ENCODE measurements at places on chromosomes 7 and 10.
A peak's percentile ranks its signal among the peaks of the same experiment; 100 is the strongest.

GRCh38 chr10:106457522-106457921, 707.0 kb downstream of the SORCS1 start:
- DNase-seq = no peak

DNA sequence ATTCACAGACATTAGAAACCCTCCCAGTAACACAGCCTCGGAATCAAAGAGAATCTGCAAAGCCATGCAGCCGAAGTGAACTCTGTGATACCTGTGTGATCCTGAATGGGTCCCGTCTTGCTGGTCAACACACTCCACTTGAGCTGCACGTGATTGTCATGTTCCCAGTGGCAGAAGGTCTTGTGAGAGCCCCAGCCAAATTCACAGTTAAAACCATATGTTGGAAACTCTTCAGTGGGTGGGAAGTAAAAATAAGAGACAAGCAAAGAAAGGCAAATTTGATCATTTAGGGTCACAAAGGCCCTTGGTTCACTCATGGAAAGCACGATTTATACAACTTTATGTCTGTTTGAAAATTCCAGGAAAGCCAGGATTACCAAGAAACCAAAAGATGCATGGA, 142.3 kb downstream of the NRP1 start:
- no peak for DNase-seq

DNA sequence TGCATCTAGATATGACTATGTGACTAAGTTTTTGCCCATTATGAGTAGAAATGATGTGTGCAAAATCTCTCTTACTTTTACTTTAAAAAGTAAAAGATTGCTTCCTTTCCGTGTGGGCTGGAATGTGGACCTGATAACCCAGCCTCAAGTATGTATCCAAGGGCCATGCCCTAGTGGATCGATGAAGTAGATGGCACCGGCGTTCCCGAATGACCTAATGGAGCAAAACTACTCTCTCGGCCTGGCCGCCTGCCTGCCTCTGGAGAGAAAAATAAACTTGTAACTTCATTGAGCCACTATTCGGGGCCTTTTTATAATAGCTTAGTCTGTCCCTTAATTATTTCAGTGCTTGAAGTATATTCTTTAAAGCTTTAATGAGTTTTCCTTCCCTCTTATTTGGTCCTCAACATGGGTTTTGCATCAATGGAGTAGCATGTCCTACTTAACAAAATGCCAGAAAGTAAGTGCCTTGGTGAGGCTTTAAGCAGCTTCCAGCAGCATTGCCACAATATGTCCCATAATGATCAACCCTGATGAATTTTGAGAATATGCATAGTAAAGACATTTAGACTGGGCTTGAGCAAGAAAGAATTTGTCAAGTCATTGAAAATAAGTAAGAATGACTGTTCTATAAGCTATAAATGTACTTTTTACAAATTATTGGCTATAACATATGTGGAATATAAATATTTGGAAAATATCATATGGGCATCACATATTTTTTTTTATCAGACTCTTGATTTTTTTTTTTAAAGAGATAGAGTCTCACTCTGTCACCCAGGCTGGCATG, 61.4 kb downstream of the PLXDC2 start:
- DNase-seq = no peak

DNA sequence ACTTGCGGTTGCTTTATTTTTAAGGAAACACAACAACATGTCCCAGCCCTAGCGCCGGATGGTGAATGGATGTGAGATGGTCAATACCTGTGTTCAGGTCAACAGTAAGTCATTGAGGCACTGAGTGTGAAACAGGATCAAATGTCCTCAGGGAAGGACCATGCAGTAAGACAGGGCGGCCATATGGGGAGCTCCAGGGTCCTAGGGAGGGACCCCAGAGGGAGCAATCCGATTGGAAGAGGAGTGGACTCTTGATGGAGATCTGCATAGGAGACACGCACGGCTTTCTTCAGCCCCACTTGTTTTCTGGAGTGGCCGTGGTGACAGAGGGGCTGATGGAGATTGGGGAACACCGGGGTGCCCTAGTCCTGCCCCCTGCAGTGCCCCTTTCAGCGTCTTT, 423.8 kb upstream of the MKI67 start:
- no peak for DNase-seq

DNA sequence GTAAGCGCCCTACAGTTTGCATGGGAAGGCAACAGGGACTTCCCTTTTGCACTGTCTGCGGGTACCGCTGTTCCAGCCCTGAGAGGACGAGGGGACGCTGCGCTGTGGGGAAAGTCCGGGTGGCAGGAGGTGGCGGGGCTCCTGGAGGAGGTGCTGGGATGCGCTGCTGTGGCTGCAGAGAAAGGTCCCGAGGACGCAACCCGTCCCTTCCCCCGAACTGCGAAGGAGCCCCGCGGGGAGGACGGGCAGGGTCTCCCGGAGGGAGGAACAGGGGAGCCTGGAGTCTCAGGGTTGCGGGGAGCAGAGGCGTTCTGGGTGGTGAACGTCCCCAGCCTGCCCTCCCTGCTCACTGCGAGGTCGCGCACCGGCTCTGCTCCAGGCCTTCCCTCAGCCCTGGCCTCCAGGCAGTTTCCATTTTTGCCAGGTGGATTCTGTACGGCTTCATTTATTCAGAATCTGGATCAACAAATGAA, 91.6 kb downstream of the CXCL12 start:
- no peak for DNase-seq

DNA sequence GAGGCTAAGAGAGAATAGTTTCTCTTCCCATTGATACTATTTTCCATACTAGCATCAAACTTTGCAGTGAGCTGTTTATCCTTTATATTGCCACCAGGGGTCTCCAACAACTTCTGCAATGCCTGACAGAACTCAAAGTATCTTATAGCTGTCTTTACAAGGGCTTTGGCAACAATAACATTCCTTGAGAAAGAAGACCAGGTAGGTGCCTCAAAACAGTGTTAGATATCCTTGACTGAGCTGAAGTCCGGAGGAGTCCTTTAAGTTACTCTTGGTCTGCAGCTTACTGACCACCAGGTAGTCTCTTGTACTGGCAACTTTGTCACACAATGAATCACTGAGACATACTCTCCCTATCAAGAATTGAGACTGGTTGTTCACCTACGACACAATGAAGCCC, 30.0 kb upstream of the TES start:
- DNase-seq = peak; percentile 58

DNA sequence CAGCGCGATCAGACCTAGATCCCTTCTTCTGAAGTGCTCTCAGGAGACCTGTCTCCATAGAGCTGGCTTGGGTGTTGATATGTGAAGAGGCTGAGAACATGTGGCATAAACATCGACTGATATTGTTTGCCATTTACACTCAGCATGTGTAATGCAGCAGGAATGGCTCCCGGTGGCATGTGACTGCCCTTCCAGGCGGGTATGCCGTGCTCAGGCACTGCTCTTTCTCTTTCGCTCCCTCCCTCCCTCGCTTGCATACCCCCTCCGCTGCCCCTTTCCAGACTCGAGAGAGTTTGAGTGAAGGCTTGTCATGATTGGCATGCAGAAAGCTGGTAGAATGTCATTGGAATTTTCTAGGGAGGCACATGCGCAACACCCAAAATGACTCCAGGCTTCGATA, 107.3 kb upstream of the PDCD4 start:
- no peak for DNase-seq

DNA sequence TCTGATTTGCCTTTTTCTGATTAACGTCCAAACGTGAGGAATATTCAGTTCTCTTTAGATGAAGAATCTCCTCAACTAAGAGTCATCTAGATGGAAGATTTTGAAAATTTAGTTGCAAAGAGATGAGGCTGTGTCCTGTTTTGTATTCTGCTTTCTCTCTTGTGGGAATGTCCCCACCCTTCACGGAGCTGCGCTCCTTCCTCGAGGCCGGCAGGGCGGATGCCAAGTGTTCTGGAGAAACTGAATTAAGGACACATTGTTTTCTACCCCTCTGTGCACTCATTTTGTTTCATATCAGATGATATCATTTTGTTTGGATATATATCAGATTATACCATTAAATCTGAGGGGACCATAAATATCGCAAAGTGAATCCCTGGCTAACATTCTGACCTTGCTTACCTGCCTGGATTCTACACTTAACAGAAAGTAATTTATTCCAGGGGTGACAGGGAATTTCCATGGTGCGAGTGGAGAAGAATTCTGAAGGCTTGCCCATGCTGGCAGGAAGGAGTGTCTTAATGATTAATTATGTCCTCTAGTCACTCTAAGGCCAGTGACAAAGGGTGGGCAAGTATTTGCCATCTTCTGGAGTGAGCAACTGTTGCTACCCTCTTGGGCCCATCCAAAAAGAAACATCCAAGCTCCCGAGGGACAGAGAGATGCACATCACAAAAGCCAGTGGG, 47.9 kb upstream of the IGFBP3 start:
- no peak for DNase-seq

DNA sequence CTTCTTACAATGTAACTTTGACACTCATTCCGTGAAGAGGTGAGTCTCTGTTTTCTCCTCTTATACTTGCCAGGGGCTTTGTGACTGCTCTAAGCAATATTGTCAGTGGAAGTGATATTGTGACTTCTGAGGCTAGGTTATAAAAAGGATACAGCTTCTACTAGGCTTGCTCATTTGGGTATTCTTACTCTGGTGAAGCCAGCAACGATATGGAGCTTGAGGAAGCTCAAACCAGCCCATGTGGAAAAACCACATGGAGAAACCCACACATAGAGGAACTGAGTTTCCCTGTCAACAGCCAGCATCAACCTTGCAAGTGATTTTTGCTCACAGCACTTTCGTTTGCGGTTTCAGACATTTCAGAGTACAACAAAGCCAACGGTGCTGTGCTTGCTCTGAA, 149.6 kb upstream of the SEMA3E start:
- no peak for DNase-seq

DNA sequence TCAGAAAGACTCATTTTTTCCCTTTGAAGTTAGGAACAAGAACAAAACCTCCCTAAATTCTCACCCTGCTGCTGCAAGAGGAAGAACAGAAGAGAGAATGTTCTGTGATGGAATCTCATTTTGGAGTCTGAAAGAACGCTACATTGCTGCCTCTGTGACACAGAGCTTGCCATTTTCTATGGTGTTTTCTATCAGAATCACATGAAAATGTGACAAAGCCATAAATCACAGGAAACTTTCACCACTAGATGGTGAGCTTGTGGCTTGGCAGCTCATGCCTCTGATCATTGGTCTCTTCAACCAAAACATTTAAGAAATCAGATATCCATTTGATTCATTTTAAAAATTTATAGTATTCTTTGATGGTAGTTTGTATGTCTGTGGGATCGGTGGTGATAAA, 82.9 kb downstream of the CADPS2 start:
- no peak for DNase-seq

- no peak for DNase-seq
Measured at GRCh38 chr7:11935905-11936304, 103.9 kb upstream of the THSD7A start.

DNA sequence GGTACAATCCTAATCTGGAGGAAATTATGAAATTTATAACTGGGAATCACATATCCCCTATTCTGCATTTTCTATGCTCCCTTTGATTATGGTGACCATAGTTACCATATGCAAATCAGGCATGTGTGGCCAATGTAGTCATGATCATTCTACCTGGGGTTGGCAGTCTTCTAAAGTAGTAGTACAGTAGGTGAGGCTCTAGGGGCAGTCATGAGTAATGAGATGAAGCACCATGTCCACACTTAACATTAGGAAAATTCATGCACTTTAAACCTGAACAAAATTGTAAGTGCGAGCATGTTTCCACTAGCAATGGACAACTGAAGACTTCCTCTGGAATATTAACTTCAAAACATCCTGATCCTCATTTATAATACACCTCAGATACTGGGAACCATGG, 545.9 kb downstream of the SUGCT start:
- DNase-seq = peak; percentile 41

GRCh38 chr10:126198681-126199080, 189.6 kb downstream of the ADAM12 start:
- DNase-seq = no peak

DNA sequence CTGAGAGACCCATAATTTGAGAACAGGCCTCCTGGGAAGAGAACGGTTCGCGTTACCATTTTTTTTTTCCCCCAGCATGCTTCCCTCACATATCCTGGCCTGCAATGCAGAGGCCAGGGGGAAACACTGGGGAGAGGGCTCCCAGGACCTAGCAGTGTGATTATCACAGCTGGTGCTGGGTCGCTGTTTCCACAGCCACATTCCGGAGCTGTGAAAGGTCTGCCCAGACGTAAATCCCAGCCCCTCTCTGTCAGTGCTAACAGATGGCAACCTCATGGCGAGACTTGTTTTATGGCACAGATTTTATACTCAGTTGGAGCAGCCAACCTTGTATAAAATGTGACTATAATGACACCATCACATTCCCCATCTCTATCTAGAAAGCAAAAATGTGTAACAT, 150.5 kb downstream of the PLXDC2 start:
- no peak for DNase-seq

DNA sequence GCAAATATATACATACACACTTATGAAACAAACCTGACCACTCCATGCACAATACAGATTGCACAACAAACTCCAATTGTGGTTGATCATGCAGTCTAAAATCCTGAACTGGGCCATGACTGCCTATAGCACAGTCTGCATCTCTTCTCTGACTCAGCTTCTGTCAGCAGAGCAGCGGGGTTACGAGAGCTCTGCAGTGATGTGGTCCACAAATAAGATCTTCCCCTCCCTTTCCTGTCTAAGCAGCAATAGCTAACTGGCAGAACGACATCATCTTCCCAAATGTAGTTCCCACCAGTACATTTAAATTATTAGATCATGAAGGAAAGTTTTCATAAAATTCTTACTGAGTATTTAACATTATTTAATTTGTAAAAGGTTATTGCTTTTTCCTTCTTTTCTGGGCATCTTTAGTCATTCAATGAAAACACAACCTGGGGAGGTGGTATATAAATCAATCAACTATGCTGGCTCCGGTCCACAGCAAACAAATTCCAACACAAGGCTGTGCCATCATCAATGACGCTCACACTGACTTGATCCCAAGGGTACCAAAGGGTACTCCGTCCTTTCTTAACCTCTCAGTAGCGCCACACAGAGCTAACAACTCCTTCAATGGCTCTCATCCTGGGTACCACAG, 17.1 kb downstream of the ARHGAP21 start:
- DNase-seq = peak; percentile 71

DNA sequence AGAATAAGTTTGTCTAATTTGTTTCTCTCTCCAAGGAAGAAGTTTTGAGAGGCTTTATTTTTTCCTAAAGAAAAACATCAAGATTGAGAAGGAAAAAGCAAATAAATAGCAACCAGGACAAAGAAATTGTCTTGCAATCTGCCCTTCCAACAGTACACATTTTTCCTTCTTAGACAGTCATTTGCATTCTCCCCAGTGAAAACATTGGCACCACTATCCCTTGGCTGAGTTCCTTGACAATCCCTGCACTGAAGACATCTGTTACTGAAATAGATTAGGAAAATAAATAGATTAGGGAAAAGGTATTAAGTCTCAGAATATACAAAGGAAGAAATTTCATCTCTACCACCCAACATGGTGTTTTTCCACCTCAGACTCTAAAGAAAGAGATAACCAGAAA, 12.2 kb upstream of the TMEM243 start:
- no peak for DNase-seq

- no peak for DNase-seq
Measured at GRCh38 chr10:82861889-82862288, 986.9 kb downstream of the NRG3 start.

- no peak for DNase-seq
Measured at GRCh38 chr10:98158576-98158975, 24.1 kb downstream of the R3HCC1L start.

GRCh38 chr7:53119514-53119941, 84.1 kb downstream of the POM121L12 start:
- no peak for DNase-seq

- DNase-seq = no peak
Measured at GRCh38 chr7:121479466-121479865, 83.4 kb upstream of the FAM3C start.

All from RCC 7860 (cell line).